ENCODE measurements at places on chromosomes 4 and X.

DNA sequence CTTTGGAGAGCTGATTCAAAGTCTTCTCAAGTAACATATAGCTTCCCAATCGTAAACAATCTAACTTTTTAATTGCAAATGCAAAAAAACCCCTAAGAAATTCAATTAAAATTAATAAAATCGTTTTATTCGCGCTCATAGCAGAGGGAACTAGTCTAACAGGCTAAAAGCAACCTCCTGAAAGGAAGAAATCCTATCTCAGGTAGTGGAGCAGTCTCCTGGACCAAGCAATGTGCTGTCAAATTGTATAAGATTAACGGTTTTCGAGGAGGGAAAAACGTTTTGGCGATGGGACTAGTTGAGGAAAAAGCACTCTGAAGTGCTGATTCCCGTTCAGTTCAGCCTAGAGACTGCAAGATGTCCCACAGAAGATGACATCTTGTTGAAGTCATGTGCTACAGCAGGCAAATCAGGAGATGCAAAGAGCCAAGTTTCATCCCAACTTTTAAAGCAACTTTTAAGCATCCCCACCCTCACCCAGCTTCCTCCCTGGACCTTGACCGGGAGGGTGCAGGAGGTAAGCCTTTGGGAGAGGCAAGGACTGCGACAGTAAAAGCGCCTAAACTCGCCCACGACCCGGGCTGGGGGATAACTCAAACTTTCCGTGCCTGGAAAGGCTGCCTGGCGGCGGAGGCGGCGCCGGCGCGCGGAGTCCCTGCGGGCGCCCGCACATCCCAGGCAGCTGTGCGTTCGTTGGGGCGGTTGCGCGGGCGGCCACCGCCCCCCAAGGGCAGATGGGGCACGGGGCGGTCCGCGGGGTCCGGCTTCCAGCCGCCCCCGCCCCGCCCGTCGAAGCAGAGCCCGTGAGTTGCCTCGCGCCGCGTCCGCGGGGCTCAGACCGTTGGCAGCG, 784 bp downstream of the MAP7D3 start:
- DNase-seq, result no peak

- no peak for DNase-seq
Observed at GRCh38 chrX:136856551-136856950, 24.0 kb downstream of the RBMX start.

GRCh38 chr4:48898733-48899431, 7.7 kb downstream of the OCIAD2 start:
- no peak for DNase-seq

DNA sequence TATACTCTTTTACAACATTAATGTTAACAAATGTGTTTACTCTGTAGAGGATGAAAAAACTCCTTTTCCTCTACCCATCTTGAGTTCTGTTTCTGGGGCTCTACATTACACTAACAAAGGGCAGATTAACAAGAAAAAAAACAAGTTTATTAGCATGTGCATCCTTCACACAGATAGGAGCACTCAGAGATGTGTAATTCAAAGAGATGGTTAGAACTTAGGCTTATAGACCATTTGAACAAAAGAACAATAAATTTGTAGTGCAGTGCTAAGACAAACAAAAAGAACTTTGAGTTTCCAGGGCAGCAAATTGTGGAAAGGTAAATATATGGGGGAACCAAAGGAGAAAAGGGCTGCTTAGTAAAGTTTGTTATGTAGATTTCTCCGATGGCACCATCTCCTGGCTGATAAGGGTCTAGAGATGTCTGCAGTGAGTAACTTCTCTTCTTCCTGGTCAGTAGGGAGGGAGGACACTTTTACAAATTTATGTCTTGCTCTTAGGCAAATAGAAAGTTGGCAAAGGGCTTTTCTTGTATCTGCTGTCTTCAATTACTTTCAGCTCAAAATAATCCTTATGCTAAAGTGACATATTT, 1249.9 kb upstream of the TENM3 start:
- DNase-seq, result no peak

GRCh38 chr4:25535701-25536473, 119.8 kb upstream of the SLC34A2 start:
- DNase-seq, result no peak

GRCh38 chrX:150504397-150505182, 63.8 kb upstream of the MTM1 start:
- no peak for DNase-seq

- DNase-seq, result no peak
Observed at GRCh38 chr4:10094841-10095240, 21.8 kb downstream of the WDR1 start.

DNA sequence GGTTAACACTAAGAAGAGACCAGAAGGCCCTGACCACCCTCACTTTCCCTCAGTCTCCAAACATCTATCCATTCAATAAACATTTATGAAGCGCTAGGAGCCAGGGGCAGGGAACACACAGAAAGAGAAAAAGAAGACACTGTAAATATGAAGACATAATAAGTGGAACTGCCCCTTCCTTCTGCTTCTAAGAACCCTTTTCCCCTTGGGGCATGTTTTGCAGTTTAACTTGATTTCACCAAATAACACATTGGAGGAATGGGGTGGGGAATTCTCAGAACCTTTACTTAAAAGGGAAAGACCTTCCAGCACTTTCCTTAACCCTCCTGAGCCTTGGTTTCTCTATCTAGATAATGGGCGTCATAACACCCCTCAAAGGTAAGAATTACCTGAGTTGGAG, 42.3 kb downstream of the RBM47 start:
- no peak for DNase-seq

GRCh38 chrX:45699158-45699557, 498.5 kb upstream of the DIPK2B start:
- no peak for DNase-seq

- DNase-seq, result no peak
Observed at GRCh38 chrX:148426467-148426866, 74.0 kb upstream of the AFF2 start.

DNA sequence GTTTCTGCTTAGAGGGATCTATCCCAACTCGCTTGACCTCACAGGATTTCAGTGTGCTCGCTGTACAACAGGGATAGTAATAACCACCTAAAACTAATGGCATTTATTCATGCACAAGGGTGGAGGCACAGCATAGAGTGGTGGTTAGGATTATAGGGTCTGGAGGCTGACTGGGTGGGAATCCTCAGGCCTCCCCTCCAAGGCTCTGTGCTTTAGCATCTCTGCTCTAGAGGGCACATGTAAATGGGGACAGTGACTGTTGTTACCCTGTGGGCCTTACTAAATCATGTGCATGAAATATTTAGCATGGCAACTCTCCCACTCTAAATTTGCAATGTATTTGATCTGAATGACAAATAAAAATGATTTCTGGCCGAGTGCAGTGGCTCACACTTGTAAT, 29.2 kb downstream of the VCX2 start:
- DNase-seq, result no peak

DNA sequence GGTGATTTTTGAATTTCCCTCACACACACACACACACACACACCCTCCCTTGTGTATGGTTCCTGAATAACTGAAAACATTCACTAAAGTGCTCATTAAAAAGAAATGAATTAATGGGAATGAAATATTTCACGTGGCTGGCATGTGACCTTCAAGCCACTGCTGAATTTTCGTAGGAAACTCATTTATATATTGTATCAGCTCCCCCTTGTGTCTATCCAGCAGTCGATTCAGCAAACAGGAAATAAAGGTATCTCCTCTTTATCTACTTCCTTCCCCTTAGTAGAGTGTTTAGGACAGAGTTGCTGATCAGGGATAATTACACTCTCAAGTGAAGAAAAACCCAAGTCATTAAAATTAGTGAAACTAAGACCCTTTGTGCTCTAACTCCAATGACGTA, 912.6 kb upstream of the LCORL start:
- no peak for DNase-seq

DNA sequence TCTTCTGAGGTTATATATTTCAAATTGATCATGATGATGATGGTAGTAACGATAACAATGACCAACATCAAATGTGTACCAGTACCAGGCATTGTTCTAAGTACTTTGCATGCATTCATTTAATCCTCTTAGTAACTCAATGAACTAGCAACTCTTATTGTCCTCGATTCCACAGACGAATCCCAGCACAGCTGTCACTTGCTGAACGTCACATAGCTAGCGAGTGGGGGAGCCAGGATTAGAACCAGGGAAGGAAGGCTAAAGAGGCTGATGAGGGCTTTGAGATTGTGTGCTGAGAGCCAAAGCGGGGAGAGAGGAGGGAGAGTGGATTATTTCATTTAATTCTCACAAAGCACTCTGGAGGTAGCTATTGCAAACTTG, 103.6 kb downstream of the PHOX2B start:
- DNase-seq, result no peak

DNA sequence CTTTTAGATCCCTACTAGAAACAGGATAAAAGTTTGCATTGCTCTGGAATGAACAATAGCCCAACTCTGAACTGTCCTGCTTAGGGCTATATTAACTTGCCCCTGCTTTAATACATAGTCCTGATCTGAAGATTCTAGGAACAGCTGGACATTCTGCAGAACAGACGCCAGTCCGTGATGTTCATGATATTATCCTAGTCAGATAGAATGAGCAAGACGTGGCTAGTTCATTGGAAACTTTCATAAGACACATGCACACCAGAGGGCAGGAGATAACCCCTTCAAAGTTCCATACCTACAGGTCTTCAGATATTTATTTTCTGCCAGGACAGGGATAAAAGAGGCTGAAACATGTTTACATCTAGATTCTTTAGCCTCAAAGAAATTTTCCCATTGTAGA, 75.5 kb upstream of the CLNK start:
- no peak for DNase-seq

GRCh38 chr4:12071316-12071715, 642.6 kb upstream of the HS3ST1 start:
- DNase-seq, result no peak

DNA sequence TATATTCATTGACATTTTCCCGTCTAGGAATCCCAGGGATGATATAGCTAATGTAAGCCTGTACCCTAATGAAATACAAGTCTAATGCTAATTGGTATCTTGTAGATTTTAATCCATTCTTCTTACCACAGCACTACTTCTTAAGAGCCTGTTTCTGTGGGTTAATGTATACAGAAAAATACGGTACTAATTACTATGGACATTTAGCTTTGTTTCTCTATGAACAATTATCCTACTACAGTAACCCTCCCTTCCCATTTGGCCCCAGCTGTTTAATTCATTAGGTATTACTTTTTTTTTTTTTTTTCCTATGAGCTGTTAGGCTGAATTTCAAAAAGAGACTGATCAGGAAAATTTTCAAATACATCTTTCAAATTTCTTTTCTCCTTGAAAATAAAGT, 245.1 kb upstream of the SLC7A11 start:
- DNase-seq, result no peak

- DNase-seq, result no peak
Observed at GRCh38 chr4:37754410-37755185, 68.4 kb upstream of the RELL1 start.

Measured in stimulated activated CD4-positive, alpha-beta T cell treated with anti-CD3 and anti-CD28 coated beads, Interleukin-1b, Interleukin-23, amount 100 ng/mL, for 1 hour (primary cell).